ENCODE measurements at places on chromosomes 6 and 20. TPM values are rescaled to one million over a fixed set of nuclear protein-coding genes. Genes with fewer than 3 reads are reported as not detected.

DNA sequence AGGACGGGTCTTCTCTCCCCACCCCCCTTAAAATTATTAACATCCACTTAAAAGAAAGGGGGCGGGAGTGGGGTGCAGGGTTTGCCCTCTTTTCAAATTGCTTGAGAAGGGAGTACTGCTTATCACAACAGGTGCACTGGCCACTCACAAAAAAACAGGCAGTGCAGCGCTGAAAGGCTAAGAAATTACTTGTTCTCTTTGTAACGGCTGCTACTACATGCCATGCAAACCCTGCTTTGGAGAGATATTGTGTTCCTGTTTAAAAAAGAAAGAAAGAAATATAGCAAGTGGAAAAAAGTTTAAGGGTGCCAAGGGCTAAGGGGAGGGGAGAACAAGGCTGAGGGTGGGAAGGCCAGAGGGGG, 312.7 kb upstream of the JARID2 start:
- H3K27ac ChIP-seq, result no peak overlapping the region
- H3K4me1 ChIP-seq, result peaks cover 7% of the 10 kb centered on the region
- no peaks in the 10 kb centered on the region for H3K27me3 ChIP-seq

DNA sequence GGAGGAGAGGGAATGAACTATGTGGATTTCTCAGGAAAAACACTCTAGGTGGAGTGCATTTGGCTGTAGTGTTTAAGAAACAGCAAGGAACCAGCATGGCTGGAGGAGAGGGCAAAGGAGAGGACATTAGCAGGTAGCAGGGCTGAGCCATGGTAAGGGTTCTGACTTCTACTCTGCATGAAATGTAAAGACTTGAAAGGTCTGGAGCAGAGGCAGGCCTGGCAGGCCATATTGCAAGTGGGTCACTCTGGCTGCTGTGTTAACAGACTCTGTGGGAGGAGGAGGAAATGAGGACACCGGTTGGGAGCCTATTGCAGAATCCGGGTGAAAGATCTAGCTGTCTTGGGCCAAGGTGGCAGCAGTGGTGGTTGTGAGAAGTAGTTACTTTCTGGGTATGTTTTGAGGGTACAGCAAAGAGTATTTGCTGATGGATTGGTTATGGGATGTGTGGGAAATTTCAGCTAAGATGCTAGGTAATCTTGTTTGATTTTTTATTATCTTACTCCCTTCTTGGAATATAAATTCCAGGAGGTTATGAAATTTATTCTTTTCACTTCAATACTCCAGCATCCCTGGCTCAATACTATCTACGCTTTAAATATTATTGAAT, 115.9 kb upstream of the BCLAF1 start:
- H3K27ac ChIP-seq, result no peak overlapping the region
- H3K27me3 ChIP-seq, result no peaks in the 10 kb centered on the region
- H3K4me3 ChIP-seq, result no peak overlapping the region

The CENPW gene
- total RNA-seq, result 1.2 TPM

The ECT2L gene
- total RNA-seq, result 1.6 TPM

The PROCR gene
- total RNA-seq, result 9.8 TPM

DNA sequence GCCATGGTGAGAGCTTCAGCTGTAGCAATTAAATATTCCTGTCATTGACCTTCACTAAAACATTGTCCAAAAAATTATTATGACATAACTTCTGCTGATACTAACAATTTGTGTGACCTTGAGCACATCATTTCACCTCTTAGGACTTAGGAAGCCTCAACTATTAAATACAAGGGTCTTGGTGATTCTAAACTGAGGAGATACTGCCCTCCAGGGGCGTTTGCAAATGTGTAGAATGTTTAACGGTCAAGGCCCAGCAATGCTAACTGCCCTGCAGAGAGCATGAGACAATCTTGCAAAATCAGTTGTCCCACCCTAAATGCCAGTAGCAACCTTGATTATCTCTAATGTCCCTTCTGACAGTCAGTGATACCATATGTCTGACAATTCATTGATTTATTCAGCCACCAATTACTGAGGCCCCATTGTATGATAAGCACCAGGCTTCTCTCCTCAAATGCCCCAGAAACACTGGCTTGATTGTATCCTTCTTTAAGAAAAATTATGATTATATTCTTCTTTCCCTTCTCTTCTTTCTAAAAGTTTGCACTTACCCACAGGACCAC, 284.1 kb upstream of the PLN start:
- H3K4me1 ChIP-seq, result no peaks in the 10 kb centered on the region
- H3K27ac ChIP-seq, result no peak overlapping the region
- no peaks in the 10 kb centered on the region for H3K36me3 ChIP-seq
- H3K4me3 ChIP-seq, result no peak overlapping the region
- DNase-seq, result no peak

DNA sequence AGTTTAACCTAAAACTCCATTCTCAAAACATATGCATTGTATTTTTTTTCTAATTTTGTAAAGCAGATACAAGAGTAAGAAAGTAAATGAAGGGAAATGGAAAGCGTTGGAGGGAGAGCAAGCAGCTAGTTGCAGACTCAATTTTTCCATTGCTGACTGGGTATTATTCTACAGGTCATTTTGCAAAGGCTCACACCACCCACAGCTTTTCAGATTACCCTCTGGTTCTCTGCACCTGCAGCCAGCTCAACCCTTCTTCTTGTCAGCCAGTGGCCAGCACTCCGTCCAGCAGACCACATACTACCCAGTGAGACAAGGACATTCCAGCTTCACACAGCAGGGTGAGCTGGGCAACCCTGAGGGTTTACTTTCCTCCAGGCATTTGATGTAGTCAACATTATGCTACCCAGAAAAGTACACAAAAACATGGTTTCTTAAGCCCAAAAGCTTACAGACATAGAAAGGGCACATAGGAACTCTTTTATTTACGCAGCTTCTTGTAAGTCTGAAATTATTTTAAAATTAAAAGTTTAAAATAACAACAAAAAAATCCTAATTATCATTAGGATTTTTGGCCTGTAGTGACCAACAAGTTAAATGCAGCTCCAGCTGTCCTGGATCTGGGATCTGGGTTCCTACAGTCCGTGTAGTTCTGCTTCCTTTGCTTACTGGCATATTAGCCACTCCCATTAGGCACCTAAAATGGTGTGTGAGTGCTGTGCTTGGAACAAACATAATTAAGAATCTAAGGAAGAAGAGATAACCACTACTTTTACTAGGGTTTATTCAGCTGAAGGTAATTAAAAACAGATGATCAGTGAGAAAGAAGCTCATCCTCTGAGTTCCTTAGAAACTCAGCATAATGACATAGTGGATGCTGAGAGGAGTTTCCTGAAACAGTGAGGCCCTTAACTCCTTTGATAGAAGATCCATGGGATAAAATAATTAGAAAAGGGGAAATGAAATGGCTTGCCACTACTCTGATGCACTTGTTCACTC, 185.3 kb downstream of the PKHD1 start:
- H3K36me3 ChIP-seq, result no peaks in the 10 kb centered on the region
- no peak for DNase-seq
- no peaks in the 10 kb centered on the region for H3K27me3 ChIP-seq
- no peak overlapping the region for H3K27ac ChIP-seq
- no peaks in the 10 kb centered on the region for H3K4me1 ChIP-seq
- no peak overlapping the region for H3K4me3 ChIP-seq
